ENCODE measurements at places on chromosomes 2 and 18.

GRCh38 chr2:174615871-174616436 is 18.4 kb upstream of the WIPF1 start:
- DNase-seq, result peak; percentile 20

- DNase-seq, result no peak
Measured at GRCh38 chr2:4134551-4135550, 431.5 kb downstream of the DCDC2C start.

DNA sequence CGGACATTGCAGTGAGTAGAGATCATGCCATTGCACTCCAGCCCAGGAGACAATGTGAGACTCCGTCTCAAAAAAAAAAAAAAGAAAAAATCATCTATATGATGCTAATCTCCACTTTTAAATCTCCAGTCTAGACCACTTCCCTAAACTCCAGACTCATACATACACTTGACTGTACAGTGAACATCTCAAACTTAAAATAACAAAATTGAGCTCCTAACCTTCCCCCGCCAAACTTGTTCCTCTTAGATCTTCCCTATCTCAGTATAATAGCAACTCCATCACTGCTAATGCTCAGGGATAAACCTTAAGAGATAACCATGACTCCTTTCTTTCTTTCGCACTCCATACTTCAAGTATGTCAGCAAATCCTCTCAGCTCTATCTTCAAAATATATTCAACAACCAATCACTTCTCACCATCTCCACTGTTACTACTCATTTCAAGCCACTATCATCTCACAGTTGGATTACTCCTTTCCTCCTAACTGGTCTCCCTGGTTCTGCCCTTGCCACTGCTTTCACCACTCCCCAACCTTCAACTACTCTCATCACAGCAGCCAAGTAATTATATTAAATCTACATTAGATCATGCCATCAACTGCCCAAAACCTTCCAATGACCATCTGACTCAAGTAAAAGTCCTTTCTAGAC is 12.0 kb downstream of the MEMO1 start:
- no peak for DNase-seq

- DNase-seq, result no peak
Measured at GRCh38 chr18:57805117-57805516, 2.0 kb upstream of the ATP8B1 start.

GRCh38 chr18:4040391-4041092 is 414.6 kb downstream of the DLGAP1 start:
- DNase-seq, result no peak

DNA sequence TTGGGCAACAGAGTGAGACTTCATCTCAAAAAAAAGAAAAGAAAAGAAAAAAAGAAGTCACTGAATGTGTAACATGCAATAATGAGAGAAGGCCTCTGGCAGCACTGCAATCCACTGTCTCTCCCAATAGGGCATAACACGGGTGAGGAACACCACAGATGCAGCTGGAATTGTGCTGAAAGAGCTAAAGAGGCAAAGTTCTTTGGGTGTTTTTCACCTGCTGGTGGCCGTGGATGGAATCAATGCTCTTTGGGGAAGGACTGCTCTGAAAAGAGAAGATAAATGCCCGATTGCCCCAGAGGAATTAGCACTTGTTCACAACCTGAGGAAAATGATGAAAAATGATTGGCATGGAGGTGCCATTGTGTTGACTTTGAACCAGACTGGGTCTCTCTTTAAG is 31.0 kb upstream of the CYBRD1 start:
- no peak for DNase-seq

- DNase-seq, result no peak
Measured at GRCh38 chr2:231640241-231640640, 47.6 kb downstream of the TEX44 start.

- no peak for DNase-seq
Measured at GRCh38 chr18:66196805-66197204, 407.1 kb downstream of the CDH19 start.

DNA sequence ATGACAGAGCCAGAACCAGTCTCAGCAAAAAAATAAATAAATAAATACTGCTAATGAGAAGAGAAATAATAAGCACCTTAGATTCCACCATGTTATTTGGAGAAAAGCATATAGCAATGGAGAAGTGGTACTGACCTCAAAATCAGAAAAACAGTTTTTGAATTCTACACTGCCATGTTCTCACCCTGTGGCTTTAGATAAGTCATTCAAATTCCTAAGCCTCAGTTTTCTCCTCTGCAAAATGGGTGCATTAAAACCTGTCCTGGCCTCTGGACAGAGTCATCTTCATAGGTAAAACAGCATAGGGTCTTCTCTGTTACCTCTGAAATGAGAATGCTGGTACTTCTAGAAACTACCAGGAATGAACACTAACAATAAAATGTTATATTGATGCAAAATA is 62.2 kb upstream of the RMP24 start:
- DNase-seq, result no peak

- DNase-seq, result no peak
Measured at GRCh38 chr2:94993176-94994062, 32.1 kb upstream of the MAL start.
